ENCODE measurements at places on chromosomes 12 and 14.

DNA sequence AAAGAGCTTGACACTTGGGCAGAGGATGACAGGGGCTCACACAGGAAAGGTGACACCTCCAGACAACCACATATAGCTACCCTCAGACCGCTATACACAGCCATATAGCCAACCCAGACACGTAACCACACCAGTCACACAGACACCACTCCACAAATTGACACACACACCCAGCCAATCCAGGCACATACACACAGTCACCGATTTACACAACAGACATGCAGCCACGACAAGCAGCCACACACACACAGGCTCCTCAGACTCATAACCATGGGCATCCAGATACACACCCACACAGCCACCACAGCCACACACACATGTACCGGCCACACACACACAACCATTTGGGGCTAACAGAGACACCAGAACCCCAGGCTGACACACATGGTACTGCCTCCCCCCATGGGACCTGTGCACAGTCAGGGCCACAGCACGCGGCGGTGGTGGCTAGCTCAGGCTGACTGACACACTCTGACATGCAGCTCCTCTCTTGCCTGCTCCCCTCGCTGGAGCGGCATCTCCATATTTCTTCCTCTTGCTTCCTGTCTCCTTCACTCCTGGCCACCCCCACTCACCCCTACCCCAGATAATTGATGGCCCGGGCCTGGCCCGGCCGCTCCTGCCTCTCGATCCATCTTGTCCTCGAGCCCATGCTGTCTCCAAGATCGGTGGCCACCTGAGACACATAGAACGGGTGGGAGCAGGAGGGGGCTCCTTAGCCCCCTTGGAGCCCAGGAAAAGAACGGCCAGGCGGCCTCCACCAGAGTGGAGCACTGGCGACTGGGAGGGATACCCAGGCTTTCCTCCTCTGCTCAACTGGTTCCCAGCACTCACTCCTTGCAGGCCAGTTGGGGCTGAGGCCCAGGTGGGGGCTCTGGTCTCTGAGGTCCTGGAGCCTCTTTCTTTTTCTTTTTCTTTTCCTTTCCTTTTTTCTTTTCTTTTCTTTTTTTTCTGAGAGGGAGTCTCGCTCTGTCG is 6.0 kb upstream of the SHMT2 start:
- DNase-seq, result no peak

GRCh38 chr14:104689109-104689880 is at the start of gene INF2:
Gene INF2, plus strand, starts transcription at chr14:104689618. Its CDS starts 11,748 bp downstream, at chr14:104701366.
- no peak for DNase-seq

- no peak for DNase-seq
Observed at GRCh38 chr14:98536256-98536655, 735.7 kb downstream of the BCL11B start.

- DNase-seq, result no peak
Observed at GRCh38 chr12:32159925-32160324, 53.3 kb downstream of the BICD1 start.

- no peak for DNase-seq
Observed at GRCh38 chr14:60963761-60964160, 17.1 kb downstream of the TRMT5 start.

- DNase-seq, result no peak
Observed at GRCh38 chr12:103969391-103969790, 3.7 kb downstream of the TDG start.
